HTR-8/SVneo (cell line): ENCODE measurements at places on chromosomes 5 and 9.

GRCh38 chr5:56449071-56449640 is 216.0 kb upstream of the ANKRD55 start:
- DNase-seq: no peak

GRCh38 chr5:177023303-177023664 is 788 bp downstream of the ZNF346 start:
- no peak for DNase-seq

DNA sequence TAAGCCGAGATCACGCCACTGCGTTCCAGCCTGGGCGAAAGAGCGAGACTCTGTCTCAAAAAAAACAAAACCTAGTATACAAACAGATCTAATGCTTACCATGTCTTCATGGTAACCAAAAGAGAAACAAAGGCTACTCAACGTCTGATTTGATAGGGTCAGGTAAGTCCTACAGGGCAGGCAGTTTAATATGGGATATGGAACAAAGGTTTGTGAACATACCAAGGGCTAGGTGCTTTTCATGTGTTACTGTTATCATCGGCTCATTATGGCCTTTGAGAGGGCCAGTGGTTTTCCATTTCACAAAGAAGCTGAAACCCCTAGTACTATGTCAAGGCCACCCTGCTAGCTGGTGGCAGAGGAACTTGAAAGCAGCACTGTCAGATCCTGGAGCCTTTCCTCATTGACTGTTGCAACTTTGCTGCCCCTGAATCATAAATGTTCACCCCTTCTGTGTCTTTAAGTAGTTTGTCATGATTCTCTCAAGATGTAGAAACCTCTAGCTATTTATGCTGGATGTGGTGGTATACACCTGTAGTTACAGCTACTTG is 5.1 kb downstream of the IQGAP2 start:
- DNase-seq: no peak

- DNase-seq: no peak
Measured at GRCh38 chr9:4591123-4591500, 71.0 kb upstream of the PLPP6 start.

GRCh38 chr5:118146824-118147223 is 841.5 kb downstream of the DTWD2 start:
- no peak for DNase-seq

DNA sequence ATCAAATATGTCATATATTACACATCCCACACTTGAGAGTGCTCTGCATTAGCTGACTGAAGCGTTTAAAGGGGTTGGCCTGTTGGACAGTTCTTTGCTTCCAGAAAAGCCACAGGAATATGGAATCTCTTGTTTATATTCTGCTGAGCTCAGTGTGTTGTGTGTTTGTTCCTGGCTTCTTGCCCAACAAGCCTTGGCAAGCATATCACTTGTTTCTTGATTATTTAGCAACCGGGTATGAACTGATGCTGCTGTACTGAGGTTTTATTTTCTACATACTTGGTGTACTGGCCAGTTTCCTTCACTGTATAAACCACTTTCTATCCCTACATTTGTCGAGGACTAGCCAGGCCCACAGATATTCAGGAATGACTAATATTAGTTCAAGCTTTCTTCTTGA is 378.9 kb downstream of the KCTD16 start:
- no peak for DNase-seq

DNA sequence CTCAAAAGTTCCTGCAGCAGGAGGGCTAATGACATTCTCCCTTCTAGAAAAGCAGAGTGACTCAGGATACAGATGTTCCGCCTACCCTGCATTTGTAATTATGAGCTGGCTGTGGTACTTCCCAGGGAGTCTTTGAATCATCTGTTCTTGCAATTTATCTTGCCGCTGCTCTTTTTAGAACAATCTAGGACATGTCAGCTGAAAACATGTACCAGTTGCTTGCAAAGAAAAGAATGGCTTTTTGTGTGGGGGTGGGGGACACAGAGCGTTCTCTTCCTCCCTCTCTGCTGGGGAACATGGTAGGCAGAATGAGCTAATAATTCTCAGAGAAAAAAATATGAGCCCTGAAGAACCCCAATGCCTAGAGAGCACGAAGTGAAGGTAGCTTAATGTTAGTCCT is 51.7 kb upstream of the TUT7 start:
- peak; percentile 6 for DNase-seq

DNA sequence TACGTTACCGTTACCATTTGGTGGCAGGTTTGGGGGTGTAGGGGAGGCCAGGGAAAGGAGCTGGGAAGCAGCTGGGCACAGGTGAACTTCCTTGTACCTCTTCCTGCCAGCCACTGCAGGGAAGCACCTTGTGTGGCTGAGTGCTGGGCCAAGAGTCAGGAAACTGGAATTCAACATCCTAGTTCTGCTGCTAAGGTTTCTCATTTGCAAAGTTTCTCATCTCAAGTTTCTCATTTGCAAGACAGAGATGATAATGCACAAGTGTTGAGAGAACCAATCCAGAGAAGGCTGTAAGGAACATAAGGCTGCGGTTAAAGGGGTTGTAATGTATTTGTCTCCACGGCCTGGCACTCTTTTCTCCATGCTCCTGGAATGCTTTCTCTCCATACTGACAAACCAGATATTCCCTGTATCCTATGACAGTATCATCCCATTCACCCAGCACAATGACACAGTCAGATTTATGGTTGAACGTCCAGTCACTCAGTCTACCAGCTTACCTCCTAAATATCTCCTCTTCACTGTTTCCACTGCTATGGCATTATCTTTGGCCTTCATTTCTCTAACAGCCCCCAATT is 33.6 kb upstream of the LARP1 start:
- DNase-seq: no peak

GRCh38 chr5:136195971-136196820 is 3.2 kb upstream of the SMIM32 start:
- DNase-seq: no peak

GRCh38 chr5:8907168-8907868 is 638.6 kb downstream of the SEMA5A start:
- peak; percentile 46 for DNase-seq

- no peak for DNase-seq
Measured at GRCh38 chr5:6736106-6736505, 22.9 kb downstream of the TENT4A start.

DNA sequence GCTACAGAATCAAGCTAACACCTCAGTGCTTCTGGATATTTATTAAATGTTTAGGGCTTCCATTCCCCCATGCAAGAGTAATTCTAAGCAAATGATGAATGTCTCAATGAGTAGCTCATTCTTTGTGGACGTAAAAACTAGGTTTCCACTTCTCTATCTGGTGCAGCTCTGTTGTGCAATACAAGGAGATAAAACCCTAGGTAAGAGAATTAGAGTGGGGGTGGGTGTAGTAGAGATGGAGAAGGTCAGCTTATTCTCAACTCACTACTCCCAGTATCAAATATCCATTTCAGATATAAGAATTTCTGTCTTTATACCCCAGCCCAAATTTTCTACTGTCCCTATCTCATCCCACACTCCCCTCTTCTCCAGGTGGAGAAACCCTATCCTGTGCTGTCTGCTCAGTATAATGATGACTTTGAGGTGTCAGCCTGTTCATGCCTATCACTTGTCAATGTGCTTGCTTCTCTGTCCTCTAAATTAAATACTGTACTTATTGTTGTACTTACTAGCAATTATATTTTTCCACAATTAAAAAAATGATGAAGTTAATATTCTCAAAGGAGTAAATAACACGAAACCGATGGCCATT is 4.3 kb upstream of the FYB1 start:
- DNase-seq: no peak

DNA sequence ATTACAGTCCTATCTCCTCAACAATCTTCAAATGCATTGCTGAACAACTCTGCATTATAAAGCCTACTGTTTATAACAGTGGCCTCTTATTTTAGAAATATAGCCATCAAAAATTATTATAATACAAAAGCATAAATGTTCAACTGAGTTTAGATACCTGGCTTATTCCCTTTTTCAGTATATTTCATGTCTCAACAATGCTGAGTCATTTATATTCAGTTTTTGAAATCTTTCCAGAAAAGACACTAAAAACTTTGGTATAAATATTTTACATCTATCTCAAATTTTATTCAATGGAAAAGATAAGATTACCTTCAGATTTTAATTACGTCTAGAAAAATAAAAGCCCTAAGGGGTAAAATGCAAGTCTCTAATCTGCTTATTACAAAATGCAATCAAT is 37.9 kb downstream of the LURAP1L start:
- no peak for DNase-seq

GRCh38 chr5:113487416-113487780 is 855 bp downstream of the MCC start:
- peak; percentile 4 for DNase-seq

DNA sequence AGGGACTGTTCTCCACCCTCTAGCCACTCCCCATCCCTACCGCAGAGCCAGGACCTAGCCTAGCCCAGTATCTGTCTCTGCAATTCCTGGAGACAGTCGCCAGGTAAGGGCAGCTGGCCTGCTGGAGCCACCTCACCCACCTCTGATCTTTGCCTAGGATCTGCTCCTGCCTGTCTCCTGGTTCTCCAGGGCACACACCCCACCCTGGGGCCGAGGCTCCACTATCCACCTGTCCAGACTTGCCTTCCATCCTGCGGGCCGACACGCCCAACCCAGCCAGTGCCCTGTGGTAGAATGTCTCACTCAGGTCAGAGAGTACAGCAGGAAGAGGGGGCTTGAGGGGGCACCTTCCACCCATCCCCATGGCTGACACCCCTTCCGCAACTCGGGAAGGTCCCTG is 15.7 kb upstream of the AQP7 start:
- DNase-seq: no peak

DNA sequence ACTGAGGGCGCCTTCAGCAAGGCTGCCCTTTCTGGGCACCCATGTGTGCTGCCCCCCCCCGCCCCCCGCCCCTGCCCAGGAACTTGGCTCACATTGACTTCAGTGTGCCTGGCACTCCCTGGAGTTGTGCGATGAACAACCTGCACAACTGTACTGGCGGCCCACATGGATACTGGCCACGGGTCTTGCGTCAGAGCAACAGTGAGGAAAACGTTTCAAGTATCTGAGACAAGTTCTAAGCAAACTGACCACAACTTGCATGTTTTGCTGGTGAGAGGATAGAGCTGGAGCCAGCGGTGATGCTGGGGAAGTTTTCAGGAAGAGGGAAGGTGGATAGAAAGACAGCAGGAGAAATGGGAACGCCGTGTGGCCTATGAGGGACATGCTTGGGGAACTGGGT is 45.4 kb downstream of the HABP4 start:
- no peak for DNase-seq

- no peak for DNase-seq
Measured at GRCh38 chr5:2929779-2930178, 178.3 kb upstream of the IRX2 start.

DNA sequence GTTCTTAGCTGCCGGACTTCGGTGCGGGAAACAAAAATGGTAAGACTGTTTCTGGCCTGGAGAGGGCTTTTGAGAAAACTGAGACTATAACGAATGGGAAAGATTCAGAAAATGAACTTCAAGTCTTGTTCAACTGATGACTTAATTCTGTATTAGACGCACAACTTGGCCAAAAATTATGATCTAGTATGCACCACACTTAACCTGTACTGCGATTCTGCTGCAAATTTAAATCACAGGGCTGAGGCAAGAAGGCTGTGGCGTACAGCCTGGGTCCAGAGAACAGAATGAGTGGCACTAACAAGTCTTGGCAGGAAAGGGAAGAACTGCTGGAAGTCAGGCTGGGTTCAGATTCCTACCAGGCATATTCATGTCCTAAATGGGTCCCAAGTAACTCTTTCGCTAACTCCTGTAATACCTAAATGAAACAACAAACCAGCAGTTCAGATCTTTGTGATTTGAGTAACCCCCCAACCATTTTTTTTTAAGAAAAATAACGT is 781 bp upstream of the COL23A1 start:
- DNase-seq: no peak

DNA sequence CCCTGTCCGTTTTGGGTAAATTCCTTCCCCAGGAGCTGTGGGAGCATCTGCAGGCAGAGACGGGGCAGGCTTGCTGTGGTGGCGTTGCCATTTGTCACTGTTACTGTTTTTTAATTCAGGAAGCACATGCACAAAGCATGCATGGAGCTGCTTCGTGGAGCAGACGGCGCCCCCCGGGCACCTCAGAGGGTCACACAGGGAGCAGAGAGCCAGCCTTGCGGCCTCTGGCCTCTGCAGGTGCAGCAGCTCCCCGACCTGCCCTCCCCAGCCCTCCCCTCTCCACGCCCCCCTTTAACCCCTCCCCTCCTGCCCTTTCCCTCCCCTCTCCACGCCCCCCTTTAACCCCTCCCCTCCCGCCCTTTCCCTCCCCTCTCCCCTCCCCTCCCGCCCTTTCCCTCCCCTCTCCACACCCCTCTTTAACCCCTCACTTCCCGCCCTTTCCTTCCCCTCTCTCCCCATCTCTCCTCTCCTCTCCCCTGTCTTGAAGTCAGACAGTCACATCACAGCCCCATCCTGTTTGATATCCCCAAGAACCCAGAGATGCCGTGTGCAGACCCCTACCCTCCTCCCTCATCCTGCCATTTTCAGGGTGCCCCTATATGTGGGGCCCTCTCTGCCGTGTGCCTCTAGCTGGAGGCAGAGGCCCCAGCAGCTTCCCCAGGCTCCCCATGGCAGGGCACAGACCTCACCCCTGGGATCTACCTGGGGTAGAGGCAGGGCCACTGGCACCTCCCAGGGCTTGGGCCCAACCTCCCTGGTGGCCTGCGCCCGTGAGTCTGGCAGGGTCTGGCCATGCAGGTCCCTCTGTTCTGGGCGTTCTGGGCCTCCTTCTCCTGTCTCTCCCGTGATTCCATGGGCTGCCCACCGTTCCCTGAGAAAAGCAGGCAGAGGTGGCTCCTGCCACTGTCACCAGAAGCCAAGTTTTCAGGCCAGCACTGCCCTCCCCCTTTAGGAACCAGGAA is 29.6 kb upstream of the UBAC1 start:
- DNase-seq: no peak

DNA sequence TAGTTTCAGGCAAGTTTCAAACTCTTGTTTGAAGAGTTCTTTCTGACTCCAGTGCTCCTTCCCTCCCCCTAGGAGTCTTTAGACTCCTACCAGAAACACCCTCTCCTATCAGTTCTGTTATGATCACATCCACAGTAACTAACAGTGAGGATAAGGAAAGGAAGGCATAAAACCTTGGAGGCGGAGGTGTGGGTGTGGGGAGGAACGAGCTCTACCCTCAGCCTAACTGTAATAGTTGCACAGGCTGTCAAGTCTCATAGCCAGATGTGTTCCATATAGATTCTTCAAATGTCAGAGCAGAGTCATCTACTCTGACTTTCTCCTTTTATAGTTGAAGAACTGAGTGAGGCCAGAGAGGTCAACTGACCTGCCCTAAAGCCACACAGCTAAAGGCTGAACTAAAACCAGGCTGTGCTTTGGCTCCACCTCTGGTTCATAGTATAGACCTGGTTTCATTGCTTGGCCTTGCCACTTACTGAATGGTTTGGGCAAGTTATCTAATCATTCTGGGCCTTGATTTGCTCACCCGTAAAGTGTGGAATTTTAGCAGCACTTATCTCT is 34.4 kb upstream of the PIK3R1 start:
- DNase-seq: no peak

DNA sequence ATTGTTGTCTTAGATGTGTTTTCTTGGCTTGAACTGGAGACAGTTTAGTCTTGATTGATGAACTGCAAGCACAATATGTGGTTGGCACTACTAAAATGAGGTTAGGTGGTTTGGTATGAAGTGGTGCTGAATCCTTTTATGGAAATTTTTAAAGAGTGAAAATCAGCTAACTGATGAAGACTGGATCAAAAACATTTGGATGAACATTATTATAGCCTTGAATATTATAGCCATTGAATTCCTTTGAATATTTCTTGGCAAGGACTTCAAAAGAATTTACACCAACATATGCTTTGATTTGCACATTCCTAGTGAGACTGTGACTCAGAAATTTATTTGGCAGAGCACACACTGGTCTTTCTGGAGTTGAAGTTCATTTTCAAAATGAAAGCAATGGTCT is 318.3 kb downstream of the CHSY3 start:
- no peak for DNase-seq
